Breast epithelium (tissue), 4 donors: ENCODE measurements at places on chromosomes 3 and 15. TPM values are rescaled to one million over a fixed set of nuclear protein-coding genes. Genes with fewer than 3 reads are reported as not detected.
A peak's percentile ranks its signal among the peaks of the same experiment; 100 is the strongest.

DNA sequence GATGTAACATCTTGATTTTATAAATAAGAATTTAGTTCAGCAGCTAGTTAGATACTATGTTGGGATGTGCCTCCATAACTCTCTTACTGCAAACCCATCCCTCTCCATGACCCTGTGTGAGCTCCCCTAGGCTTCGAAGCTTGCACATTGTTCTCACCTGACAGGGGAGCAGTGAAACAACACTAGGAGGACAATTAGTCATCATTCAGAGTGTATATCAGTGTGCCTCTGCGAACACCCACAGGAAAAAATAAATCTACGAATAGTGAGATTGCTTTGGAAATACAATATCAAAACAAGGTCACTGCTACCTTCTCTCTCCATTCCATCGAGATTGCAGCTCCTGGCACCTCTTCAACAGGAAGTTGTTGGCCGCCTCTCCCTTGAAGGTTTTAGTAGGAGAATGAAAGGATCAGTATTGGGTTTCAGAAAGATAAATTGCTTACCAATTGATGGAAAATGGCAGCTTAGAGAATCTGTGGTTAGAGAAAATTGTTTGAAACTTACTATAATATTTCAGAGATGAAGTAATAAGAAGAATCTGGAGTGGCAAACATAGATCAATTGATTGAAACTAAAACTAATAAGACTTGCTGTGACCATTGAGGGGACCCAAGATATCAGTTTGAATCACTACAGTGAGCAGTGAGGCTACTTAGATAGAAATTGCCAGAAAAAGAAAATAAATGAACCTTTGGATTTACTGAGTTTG, 103.2 kb downstream of the CHL1 start:
- no peak for DNase-seq

DNA sequence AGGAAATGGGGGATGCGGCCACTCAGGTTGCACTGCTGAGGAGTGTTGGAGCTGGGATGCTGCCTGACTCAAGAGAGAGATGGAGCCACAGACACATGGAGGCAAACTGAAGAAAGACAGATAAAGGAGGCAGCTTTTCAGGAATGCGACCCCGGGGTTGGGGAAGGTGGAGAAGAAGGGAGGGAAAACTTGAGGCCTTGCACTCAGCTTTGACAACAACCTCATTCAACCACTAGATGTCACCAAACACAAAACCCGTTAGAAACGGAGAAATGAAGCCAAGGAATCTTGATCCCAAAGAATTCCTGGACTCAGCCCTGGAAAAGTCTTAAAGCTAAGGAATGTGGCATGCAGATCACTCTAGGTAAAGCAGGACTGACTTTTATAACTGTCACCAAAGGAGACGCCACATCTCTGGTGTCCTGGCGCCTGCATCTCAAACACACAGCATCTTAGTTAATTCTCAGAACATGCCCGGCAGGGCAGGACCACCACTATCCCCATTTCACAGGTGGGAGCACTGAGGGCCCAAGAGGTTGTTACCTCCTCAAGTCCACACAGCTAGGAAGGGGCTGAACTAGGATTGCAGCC, 59.6 kb upstream of the LMCD1 start:
- DNase-seq = no peak

GRCh38 chr3:63202529-63202928, 75.6 kb upstream of the SYNPR start:
- no peak for DNase-seq

GRCh38 chr15:78035861-78036476, 41.5 kb downstream of the TBC1D2B start:
- no peak for DNase-seq

- peak; percentile 45 for DNase-seq
These were observed 37.3 kb downstream of the NFKBIZ start for GRCh38 chr3:101886626-101887025.

DNA sequence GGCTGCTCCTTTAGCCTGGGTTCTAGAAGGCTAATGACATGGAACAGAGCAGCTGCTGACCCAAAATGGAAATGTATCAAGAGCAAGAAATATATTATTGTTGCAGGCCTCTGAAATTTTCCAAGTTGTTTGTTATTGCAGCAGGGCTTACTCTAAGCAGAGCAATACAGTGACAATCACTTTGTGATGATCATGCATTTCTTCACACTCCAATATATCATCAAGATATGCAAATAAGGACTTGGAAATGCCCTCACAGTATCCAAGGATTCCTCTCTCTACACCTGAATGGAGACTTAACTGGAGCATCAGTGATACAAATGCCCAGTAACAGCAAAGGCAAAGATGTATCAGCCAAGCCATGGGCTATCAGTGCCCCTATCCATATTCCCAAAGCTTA, 89.6 kb downstream of the PDZRN3 start:
- DNase-seq = no peak

DNA sequence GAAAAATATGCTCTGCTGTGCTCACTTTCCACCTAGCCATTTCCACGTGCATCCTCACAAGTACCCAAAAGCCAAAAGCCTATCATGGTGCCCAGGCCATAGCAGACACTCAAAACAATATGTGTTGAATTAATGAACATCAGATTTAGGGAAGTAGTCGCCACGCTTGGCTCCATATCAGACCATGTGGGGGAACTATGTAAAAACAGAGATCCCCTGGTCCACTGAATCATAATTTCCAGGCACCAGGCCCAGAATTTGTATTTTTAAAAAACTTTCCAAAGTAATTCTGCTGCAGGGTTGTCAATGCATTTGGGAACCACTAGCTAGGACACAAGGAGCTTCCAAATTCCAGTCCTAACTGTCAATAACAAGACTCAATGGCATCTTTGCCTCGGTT, 77.3 kb downstream of the CNTN3 start:
- DNase-seq = no peak

DNA sequence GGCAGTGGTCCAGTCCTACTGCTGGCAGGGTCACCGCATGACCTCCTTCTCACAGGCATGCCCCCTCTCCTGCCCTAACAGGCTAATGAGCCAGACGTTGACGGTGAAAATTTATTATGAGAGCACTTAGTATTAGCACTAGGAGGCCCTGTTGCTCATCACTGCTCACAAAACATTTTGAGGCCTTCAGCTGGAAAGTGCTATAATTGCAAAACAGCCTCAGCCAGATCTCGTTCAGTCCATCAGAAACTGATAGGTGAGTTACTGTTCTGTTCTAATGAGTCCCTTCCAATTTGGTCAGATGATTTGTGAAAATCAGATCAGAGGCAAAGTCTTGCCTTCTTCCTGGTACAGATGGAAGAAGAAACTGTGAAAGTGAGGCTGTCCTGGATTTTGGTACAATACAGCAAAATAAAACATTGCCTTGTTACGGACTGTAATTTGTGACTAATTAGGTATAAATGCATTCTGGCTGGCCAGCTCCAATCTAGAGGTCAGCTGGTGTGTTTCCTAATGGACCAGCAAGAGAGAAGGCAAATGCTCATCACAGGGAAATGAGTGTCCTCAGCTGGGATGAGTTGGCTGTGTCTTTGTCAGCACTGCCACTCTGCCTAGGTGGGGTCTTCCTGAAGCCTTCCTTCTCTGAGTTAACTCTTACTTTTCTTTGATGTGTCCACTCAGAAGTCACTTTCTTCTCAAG, 316.8 kb downstream of the CHST2 start:
- no peak for DNase-seq

DNA sequence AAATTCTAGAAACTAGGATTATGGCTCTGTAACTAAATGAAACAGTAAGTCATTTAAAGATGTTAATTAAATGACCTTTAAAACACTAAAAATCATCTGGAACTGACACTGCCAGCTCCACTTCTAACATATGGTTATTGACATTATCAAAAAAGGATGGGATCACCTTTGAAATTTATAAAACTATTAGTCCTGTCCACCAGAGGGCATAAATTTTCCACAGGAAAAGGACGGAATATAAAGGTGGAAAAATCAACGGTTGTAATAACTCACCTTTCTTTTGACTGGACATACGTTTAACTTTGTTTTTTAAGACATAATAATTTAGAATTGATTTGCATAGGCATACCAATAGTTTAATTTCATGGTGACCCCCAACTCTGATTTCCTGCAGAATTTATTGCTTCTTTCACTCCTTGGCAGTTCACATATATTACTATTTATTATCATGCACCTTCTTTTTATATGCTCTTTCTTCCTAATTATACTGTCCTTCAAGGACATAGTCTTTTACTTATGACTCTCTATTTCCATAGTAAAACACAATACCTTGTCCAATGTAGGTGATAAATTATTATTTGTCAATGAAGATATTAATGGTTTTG, 345.7 kb downstream of the CADM2 start:
- no peak for DNase-seq

- DNase-seq = no peak
These were observed 110.2 kb downstream of the NR1I2 start for GRCh38 chr3:119891944-119892721.

DNA sequence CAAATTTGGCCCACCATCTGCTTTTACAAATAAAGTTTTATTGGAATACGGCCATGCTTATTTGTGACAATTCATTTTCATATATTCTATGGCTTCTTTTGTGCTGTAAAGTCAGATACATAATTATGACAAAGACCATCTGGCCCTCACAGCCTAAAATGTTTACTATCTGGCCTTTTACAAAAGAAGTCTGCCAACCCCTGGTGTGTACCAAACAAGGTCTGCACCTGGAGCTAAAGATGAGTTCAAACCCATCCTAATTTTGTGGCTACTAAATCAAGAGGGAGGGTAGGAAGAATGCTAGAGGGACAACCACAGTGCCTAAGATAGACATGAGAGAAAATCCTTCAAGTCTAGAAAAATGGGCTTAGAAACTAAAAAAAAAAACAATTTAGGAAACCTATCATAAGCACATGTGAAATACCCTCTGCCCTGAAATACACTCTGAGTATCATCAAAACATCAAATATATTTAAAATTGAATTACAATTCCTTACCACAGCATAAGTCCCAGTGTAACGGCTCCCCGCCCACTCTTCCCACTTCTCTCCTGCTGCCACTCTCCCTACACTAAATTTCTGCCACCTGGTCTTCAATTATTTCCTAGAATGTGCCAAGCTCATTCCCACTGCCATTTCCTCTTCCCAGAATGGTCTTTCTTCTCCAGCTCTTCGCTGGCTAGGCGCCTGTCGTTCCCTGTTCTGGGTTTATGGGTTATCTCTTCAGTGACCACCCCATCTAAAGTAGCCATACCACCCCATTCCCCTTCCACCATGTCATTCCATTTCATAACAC, 950.7 kb upstream of the CFAP20DC start:
- no peak for DNase-seq

GRCh38 chr15:39282663-39283208, 298.1 kb upstream of the THBS1 start:
- no peak for DNase-seq

The ITPKA gene
- total RNA-seq = 0.15 TPM

The MAP1A gene
- 2.8 TPM for total RNA-seq

The LSAMP gene
- total RNA-seq = 1.6 TPM

The GREM1 gene
- total RNA-seq = 2.5 TPM

The STARD5 gene
- total RNA-seq = 3.2 TPM
